ENCODE measurements at places on chromosomes 7 and 10. TPM values are rescaled to one million over a fixed set of nuclear protein-coding genes. Genes with fewer than 3 reads are reported as not detected.

SLC18A2 gene
- not detected for total RNA-seq

SLC13A1 gene
- not detected for total RNA-seq

- no peak for DNase-seq
- no peaks in the 10 kb centered on the region for H3K27me3 ChIP-seq
- H3K4me1 ChIP-seq, result no peaks in the 10 kb centered on the region
- H3K27ac ChIP-seq, result no peak overlapping the region
Observed at GRCh38 chr10:76309070-76309469, 877.6 kb downstream of the LRMDA start.

GRCh38 chr10:120803972-120804371 lies 47.2 kb upstream of the WDR11 start:
- H3K4me3 ChIP-seq, result no peak overlapping the region
- H3K4me1 ChIP-seq, result no peaks in the 10 kb centered on the region
- no peaks in the 10 kb centered on the region for H3K36me3 ChIP-seq
- DNase-seq, result no peak
- H3K27ac ChIP-seq, result no peak overlapping the region
- H3K27me3 ChIP-seq, result peaks cover 12% of the 10 kb centered on the region

DNA sequence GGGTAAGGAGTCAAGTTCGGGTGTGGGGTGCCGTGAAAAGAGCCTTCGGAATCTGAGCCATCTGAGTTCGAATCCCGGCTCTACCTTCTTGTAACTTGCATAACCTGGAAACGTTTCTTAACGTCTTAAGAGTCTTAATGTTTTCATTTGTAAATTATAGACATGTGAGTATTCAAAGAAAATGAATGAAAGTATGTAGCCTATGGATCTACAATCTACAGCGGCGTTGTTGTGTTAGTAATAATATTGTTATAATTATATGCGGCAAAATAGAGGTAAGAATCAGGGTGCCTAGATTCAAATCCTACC lies 559 bp downstream of the VTI1A start:
- H3K4me1 ChIP-seq, result peaks cover 7% of the 10 kb centered on the region
- no peak for DNase-seq
- H3K27me3 ChIP-seq, result no peaks in the 10 kb centered on the region
- H3K27ac ChIP-seq, result peak overlapping the region; percentile 81
- 0 out of 2 replicates have a peak, but pooled peaks cover 7% of the 10 kb centered on the region for H3K36me3 ChIP-seq
